ENCODE measurements at places on chromosomes 4 and X. TPM values are rescaled to one million over a fixed set of nuclear protein-coding genes. Genes with fewer than 3 reads are reported as not detected.

Gene PNMA3
- total RNA-seq: under 0.01 TPM

Gene FOXR2
- not detected for total RNA-seq

Gene INTS6L
- total RNA-seq: 2.5 TPM

Gene SH3D19
- 43.0 TPM for total RNA-seq

Gene LAMTOR3
- total RNA-seq: 37.6 TPM
